ENCODE measurements at places on chromosomes 3 and 15.
A peak's percentile ranks its signal among the peaks of the same experiment; 100 is the strongest.

DNA sequence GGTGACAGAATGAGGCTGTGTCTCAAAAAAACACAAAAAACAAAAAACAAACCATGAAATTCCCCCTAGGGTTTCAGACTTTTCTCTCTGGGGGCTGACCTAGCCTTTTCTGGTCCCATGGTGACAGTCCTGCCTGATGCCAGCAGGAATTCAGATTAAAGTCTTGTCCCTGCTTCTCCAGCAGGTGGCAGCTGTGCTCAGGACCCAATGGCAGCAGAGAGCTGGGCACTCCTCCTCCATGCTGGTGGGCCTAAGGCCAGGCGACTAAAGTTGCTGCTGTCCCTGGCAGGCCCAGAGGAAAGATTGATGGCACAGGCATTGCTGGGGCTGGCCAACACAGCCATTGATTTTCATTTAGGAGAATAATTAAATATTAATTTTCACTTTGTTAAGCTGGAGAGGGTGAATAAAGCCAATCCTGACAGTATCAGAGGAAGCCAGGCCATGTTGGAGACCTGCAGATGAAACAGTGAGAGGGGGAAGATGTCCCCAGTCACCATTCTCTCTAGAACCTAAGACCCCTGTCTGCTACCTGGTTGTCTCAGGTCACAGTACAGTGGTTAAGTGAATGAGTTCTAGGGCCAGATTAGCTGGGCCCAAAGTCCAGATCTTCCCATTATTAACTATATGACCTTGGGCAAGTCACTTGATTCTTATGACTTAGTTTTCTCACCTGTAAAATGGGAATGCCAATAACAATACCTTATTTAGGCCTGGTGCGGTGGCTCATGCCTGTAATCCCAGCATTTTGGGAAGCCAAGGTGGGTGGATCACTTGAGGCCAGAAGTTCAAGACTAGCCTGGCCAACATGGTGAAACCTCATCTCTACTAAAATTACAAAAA lies 7.1 kb downstream of the CELF6 start:
- DNase-seq = peak; percentile 12

- DNase-seq = no peak
These were observed 4.2 kb upstream of the RPL29 start for GRCh38 chr3:51999846-52000245.

- DNase-seq = peak; percentile 14
These were observed 15.3 kb upstream of the IREB2 start for GRCh38 chr15:78422571-78423340.

DNA sequence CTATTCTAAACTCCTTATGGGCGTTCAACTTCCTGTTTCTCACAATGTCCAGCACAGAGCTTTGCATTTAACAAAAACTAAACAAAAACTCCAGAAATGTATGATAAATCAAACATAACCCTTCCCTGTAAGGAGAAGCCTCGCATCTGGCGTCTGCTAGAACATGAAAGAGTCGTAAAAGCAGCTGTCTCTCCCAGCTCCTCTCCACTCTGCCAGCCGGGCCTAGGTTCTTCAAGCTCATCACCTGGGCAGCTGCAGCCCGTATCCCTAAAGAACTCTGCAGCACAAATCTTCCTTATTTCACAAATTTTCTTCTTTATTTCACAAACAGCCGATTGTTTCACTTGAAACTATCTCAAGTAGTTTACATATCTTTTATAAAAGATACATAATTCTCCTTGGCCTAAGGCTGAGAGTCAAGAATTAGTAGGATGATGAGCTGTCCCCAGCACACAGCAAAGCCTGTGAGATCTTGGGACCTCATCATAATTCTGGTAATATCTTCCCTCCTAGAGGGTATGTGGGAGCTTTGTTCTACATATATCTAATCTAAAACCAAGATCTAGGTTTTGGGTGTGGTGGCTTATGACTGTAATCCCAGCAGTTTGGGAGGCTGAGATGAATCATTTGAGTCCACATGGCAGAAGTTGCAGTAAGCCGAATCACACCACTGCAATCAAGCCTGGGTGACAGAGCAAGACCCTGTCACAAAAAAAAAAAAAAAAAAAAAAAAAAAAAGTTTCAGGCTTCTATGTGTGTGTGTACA lies 35.3 kb downstream of the ANXA2 start:
- DNase-seq = no peak

- DNase-seq = no peak
These were observed 4.0 kb downstream of the RNF13 start for GRCh38 chr3:149816986-149817385.

DNA sequence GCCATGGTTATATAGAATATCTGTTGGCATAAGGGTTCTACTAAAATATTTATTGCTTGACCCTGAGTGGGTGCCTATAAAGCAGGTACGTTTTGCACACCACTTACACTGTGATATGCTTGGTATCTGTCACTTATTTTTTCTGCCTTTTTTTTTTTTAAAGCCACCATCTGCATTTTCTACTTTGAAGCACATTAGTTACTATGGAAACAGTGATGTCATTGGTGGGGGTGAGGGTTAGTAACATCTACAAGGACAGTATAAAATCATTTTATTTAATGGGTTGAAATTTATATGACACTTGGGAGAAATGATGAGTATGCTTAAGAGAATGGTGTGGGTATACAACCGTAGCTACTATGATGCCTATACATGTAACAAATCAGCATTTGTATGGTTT lies 25.6 kb downstream of the SLCO3A1 start:
- DNase-seq = no peak

DNA sequence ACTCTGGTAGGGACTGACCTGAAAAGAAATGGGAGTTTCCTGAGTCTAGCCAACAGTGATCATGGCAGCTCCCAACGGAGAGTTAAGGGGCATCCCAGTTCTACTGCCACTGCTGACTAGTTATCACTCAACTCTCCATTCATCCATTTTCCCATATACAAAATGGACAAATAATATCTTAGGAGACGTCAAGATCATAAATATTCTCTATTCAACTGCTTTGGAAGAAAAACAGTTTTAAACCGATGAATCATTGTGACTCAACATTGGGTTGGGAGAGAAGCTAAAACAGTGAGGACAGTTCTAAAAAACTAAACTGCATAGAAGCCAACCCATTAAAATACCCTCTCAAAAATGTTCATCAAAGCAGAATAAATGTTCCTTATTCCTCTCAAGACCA lies 57.6 kb upstream of the CHRM5 start:
- no peak for DNase-seq

DNA sequence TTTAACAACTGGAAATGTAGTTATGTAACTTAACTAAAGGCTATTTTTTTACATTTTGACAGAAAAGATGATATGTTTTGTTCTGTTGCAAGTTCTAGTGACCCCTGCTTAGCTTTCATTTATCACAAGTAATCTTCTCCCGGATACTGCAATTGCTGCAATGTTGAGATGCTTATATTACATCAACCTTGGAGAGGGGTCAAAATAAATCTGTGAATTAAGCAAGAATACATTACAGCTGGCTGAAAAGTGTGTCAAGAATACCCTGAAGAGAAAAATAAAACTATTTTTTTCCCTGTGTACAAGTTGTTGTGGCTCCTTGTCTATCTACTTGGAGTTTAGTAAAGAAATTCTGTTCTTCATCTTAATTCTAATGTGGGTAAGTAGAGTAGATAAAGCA lies 232.1 kb upstream of the GOLIM4 start:
- no peak for DNase-seq
